Ureter (tissue), 1 donor: ENCODE measurements at places on chromosomes 11 and 22. TPM values are rescaled to one million over a fixed set of nuclear protein-coding genes. Genes with fewer than 3 reads are reported as not detected.

DNA sequence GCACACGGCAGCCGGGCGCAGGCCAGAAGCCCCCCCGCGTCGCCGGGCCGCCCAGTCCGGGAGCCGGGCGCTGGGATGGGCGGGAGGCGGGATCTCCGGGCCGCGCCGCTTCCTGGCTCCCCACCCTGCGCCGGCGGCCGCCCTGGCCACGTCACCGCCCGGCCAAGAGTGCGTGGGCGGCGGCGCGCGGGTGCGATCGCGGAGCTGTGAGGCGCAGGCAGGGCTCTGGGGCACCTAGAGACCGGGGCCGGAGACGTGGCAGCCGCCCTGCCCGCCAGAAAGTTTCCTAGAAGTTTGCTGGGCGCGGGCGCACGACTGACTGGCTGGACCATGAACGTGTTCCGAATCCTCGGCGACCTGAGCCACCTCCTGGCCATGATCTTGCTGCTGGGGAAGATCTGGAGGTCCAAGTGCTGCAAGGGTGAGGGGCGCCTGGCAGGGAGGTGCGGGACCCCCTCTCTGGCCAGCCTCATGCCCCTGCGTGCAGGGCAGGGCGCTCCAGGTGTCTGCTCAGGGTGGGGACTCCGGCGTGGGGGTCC, at the start of gene KDELR3:
Gene KDELR3, plus strand, starts transcription at position 193 of the 539 bp plus-strand sequence. Its CDS starts 138 bp downstream, at position 331.
- peak; percentile 59 for DNase-seq

GRCh38 chr11:65454696-65455456, 32.3 kb downstream of the NEAT1 start:
- peak; percentile 91 for DNase-seq

DNA sequence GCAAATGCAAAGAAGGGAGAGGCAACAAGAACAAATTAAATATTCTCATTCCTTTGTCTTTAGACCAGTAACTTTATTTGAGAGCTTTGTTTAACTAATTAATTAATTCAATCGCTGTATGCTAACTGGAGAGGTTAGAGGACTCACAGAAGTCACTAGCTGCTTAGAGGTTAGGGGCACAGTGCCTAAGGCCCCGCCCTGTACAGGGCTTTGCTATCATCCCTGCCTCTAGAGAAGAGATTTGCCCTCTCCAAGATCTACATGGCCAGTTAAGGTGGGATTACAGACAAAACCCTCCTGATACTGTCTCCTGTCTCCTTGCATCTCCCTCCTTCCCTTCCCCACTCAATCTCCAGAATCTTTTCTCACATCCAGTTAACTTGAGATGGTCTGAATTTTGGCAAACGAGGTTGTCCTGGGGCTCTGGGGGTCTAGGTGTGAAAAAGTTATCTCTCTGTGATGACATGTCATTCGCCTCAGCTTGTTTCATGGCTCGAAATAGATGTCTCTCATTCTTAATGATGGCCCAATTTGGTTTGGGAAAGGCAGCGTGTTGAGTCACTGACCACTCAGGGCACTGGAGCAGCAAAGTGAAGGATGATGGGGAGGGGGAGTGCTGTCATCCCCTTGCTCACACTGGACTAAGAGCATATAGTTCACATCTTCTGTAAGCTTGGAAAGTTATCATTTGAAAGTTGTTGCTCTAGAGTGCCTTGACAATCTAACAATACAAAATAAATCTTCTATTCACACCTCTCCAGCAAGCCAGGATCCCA, 190.9 kb downstream of the KIRREL3 start:
- DNase-seq, result no peak

DNA sequence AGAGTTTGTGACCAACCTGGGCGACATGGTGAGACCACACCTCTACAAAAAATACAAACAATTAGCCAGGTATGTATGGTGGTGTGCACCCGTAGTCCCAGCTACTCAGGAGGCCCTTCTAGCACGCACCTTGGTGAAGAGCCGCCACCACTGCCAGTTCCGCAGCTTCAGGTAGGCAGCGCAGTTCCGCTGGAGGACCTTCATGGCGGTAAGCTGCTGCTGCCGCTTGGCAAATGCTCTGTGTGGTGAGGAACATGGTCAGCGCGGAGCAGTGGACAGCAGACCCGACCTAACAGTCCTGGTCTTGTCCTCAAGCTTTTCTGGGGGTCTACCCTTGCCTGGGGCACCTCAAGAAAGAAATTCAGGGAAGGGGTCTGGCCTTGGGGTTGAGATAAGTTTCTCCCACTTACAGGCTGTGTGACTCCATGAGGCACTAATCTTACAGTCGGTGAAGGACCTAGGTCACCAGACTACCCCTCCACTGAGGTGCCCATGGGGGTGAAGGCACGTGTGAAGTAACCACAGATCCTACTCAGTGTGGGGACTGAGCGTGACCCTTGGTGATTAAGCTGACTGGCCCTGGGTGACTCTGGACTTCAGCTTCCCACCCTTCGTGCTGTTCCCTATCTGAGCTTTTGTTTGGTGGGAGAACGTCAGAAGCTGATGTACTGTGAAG, 49.6 kb downstream of the APOL1 start:
- no peak for DNase-seq

- DNase-seq, result no peak
Measured at GRCh38 chr22:20550851-20551744, 43.7 kb downstream of the MED15 start.

- no peak for DNase-seq
Measured at GRCh38 chr11:35099278-35100012, 39.5 kb upstream of the CD44 start.

GRCh38 chr11:102345904-102346303, 1.1 kb upstream of the BIRC2 start:
- no peak for DNase-seq

PRG3 gene
- total RNA-seq, result not detected

PHF5A gene
- total RNA-seq, result 32.3 TPM
